ENCODE measurements at places on chromosomes 7 and 10.

DNA sequence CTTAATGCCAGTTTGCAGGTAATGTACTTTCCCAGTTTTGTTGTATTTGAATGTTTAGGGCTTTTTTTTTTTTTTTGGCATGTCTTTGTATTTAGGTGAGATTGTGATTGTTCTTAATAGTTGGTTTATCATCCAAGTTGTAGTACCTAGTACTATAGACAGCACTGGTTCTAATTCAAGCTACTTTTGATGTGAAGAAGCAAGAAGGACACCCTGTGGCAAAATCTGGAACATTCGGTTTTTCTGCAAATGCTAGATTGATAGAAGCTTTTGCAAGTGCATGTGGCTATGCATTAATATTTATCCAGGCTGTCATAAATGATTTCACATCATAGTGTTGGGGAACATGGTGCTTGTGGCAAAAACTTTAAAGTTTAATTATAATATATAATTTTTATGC is 248.9 kb downstream of the FOXP2 start:
- DNase-seq: peak; percentile 34

DNA sequence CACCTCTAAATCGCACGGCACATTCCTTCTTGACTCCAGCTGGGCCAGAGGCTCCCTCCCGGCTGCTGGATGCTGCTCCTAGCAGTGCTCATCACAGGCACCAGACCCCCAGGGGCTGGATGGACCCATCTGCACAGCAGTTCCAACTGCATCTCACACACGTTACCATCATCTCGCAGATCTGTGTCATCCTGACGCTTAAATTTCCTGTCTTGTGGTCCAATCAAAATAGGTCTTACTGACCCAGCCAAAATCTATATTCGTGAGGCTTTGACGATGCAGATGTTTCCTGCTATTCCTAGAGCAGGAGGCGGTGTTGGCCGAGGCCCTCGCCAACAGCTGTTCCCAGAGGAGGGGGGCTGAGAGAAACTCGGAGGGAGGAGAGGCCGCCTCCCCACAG is 108.0 kb downstream of the MKI67 start:
- DNase-seq: no peak

GRCh38 chr7:122944682-122945303 is 50.7 kb downstream of the TAS2R16 start:
- DNase-seq: no peak

DNA sequence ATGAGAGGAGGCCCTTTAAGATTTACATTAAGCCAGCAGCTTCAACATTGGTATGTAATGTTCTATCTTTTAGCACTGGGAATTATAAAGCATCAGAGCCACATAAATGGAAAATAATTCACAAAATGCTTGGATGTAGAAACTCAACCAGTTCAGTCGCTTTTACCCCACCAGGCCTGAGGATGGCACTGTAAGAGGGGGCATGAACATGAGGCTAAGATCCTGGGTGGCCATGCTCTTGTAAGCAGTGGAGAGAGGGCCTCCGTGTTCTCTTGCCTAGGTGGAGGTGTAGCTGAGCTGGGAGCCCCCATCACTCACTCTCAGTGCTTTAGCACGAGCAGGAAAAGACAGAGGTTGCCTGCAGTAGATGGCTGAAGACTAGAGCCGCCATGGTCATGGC is 238.8 kb downstream of the FANK1 start:
- DNase-seq: peak; percentile 13

GRCh38 chr7:95730493-95731280 is 41.7 kb upstream of the DYNC1I1 start:
- no peak for DNase-seq

DNA sequence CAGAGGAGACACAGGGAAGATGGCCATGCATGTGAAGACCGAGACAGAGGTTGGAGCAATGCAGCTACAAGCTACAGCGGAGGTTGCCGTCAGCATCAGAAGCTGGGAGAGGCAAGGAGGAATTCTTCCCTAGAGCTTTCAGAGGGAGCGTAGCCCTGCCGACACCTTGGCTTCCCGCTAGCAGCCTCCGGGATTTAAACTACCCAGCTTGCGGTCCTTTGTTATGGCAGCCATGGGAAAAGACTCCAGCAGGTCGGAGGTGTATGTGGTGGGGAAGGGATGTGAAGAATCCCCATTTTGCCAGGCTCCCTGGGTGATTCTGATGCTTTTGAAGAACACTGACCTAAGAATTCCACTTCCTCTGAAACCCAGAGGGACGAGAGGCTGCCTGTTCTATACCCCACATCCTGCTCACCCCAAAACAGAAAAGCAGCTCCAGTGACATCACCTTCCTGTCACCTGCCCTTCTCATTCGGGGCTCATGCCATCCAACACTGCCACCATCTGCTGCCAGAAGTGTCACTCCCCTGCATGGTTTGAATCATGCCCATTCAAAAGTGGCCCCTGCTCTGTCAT is 3.3 kb upstream of the SEPHS1 start:
- no peak for DNase-seq

DNA sequence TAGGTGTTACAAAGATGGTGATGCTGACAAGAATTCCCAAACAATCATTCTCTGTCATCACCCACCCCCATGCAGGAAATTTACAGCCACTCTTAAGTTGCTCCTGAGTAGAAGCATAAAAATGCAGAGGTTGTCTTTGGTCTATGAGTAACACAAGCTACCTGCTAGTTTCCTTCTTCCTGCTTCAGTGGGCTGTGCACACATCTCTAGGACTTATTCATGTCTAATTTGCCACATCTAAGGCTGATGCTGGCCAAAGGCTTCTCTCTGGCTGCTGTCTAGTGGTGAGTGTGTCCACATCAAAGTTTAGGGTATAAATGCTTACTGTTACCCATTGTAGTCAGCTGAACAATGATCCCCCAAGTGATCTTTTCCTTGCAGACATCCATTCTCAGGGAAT is 662.5 kb downstream of the TYW1 start:
- DNase-seq: no peak

GRCh38 chr7:121519548-121520521 is 123.7 kb upstream of the FAM3C start:
- DNase-seq: no peak

DNA sequence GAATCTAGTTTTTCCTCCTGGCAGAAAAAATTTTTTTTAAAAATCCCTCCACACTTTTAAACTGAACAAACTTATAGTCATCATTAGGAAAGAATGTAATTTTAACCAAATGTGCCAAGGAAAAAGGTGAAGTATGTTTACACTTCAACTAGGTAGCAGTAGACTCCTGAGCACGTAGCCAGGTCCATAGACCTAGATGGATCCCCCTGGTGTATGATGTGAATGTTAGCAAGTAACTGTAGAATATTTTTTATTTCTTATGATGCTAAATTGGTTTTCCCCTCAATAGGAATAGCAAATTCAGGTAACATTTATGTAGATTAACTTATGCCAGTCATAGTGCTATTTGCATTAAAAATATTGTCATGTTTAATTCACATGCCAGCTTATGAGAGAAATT is 19.6 kb downstream of the CABCOCO1 start:
- DNase-seq: no peak

GRCh38 chr10:34762603-34763299 is 52.3 kb downstream of the PARD3 start:
- DNase-seq: no peak

DNA sequence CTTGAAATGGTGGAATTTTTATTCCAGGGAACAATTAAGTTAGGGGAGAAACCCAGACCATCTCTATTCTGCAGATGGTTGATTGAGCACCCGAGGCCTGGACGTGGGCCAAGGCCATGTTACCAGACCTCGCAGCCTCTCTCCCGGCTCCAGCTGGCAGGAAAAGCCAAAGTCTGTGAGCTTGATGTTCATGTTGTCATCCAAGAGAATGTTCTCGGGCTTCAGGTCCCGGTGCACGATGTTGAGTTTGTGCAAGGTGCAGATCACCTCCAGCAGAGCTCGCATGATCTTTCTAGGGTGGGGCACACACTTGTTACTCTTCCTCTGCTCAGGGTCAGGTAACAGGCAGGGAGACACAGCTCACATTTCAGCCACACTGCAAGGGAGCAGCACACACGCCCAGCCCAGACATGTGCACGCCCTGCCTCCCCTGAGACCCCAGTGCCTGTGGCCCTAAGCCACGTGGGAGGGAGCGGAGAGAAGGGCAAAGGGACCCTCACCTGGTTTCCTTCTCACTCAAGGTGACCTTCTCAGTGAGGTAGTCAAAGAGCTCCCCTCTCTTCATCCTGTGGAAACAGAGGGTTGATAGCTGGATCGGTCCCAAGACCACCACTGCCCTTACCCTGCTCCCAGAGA is 9.5 kb downstream of the PHKG1 start:
- DNase-seq: no peak

- no peak for DNase-seq
Observed at GRCh38 chr10:23433701-23434100, 5.2 kb upstream of the OTUD1 start.

DNA sequence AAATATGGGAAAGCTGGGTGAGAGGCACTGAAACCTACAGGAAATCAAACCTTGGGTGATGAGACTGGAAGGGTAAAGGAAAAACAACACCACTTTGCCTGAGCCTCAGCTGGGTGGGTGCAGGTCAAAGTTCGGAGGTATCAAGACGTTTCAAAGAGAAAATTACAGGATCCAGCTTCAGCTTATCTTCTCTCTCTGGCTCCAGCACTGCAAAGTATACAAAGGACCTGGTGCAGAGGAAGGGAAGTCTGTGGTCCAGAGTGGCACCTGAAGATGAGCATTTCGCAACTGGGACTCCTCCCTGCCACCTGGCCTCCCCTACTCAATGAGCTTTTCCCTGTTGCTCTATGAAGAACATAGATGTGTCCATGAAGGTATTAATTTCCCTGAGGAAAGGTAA is 6.4 kb upstream of the FXYD4 start:
- DNase-seq: no peak

DNA sequence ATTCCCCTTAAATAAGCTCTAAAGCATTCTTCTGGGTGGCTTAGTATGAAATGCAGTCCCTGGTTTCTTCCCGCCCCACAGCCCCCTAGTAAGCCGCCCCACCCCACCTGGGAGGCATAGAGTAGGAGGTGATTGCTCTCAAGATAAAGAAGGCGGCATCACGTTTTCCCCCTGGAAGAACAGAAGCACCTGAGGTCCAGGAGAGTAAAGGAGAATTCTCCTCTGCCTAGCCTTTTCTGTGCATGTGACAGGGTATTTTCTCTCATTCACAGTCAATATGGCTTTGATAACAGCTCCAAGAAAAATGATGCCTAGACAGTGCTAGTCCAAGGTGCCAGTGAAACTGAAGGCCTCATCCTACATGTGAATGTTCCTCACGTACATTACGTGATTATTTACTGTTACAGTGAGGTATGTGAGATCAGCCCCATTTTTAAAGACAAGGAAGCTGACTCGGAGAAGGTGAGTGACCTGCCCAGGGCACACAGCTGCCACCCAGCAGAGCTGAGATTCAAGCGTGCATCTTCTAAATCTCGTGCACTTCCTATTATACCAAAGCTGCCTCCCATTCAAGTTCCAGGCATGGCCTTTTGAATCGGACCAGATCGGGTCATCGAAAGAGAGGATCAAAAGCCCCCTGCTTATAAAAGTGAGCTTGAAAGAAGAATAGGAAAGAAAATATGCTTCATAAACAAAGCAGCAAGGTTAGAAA is 59.4 kb downstream of the FAM171A1 start:
- DNase-seq: no peak

GRCh38 chr7:151410405-151411390 is 860 bp upstream of the WDR86 start:
- DNase-seq: no peak

- DNase-seq: no peak
Observed at GRCh38 chr10:117656385-117657367, 114.1 kb downstream of the EMX2 start.

DNA sequence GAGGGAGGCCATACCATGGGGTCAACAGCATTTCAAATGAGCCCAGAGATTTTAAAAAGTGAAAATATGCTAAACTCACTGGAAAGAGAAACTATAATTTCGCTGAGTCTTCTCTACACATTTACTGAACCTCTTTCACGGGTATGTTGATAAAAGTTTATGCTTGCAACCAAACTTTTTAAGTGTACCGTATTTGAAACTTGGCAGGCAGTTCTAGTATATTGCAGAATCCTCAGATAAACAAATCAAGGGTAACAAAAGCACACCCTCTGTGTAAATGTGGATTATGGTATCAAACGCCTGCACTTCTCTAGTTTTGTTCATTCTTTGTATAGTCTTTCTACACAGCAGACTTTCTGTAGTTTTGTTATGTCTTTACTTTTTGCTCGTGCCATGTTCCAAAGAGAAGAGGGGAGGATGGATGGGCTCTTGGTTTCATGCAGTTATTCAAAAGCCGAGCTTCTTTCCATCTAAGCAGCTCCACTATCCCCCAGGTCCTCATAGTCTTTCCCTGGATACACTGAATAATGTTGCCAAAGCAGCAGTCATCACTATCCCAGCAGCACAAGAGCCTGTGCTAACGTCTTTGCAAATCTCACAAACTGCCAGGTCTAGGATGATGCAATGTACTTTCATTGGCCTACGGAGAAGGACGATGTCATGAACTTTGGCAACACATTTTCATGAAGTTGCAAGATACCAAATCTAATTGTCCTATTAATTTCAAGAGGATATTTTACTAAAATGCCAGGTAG is 131.2 kb downstream of the MPP7 start:
- no peak for DNase-seq

GRCh38 chr7:26265499-26266075 is 26.1 kb upstream of the SNX10 start:
- no peak for DNase-seq

Measured in NB4 (cell line).